GM23248 (cell line): ENCODE measurements at places on chromosomes 5 and 9.

- H3K4me1 ChIP-seq, result peaks cover 35% of the 10 kb centered on the region
- no peaks in the 10 kb centered on the region for H3K27me3 ChIP-seq
- no peak overlapping the region for H3K4me3 ChIP-seq
- DNase-seq, result no peak
These were observed 556.3 kb upstream of the KLF4 start for GRCh38 chr9:108045851-108046250.

DNA sequence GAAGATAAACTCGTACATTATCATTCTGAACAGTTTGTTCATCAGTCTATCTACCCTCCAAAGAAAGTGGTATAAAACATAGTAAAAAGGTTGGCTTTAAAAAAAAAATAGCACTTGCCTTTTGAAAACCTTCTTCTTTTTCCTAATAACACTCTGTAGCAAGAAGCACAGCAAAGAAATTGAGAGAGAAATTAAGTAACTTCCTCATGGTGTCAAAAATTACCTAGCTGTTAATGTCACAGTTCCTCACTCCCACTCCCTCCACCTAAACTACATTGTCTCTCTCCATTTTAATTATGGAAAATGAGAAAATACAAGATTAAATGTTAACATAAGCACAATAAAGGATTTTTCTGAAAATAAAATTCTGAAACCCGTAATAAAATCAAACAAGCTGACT is 72.2 kb downstream of the CERT1 start:
- DNase-seq, result no peak
- H3K27ac ChIP-seq, result no peak overlapping the region
- no peak overlapping the region for H3K4me3 ChIP-seq
- no peaks in the 10 kb centered on the region for H3K27me3 ChIP-seq
- H3K36me3 ChIP-seq, result no peaks in the 10 kb centered on the region

DNA sequence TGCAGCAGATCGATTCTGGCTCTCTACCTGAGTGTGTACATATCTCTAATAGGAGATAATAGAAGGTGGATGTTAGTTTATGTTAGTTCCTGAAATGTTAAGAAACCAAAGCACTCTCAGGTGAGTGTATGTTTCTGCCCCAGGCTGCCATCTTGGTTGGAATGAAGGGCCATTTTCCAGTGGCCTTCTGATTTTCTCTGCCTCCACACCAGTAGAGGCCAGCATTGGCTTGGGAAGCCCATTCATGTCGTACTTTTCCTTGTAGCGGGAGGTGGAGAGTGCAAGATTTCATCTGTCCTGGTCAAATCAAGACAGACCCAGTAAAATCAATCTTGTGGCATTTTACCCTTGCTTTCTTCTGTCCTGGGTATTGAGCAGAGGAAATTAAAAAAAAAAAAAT is 91.0 kb downstream of the GAS1 start:
- no peak overlapping the region for H3K4me3 ChIP-seq
- no peaks in the 10 kb centered on the region for H3K27me3 ChIP-seq
- DNase-seq, result no peak
- no peak overlapping the region for H3K27ac ChIP-seq
- peaks cover 6% of the 10 kb centered on the region; the same call in 1 of the 2 replicates for H3K4me1 ChIP-seq

GRCh38 chr5:129629575-129629974 is 118.3 kb upstream of the MINAR2 start:
- no peak overlapping the region for H3K27ac ChIP-seq
- DNase-seq, result no peak
- no peaks in the 10 kb centered on the region for H3K36me3 ChIP-seq

- no peaks in the 10 kb centered on the region for H3K36me3 ChIP-seq
- no peak overlapping the region for H3K27ac ChIP-seq
- H3K27me3 ChIP-seq, result no peaks in the 10 kb centered on the region
- H3K4me3 ChIP-seq, result no peak overlapping the region
These were observed 91.7 kb downstream of the AOPEP start for GRCh38 chr9:94818178-94818541.

GRCh38 chr9:124342776-124343485 is 72.3 kb downstream of the PSMB7 start:
- peaks cover 26% of the 10 kb centered on the region; the same call in 1 of the 2 replicates for H3K36me3 ChIP-seq
- DNase-seq, result peak; percentile 96
- no peaks in the 10 kb centered on the region for H3K27me3 ChIP-seq
- H3K4me1 ChIP-seq, result peaks cover 16% of the 10 kb centered on the region

GRCh38 chr9:38106488-38106887 is 37.5 kb upstream of the SHB start:
- H3K27ac ChIP-seq, result no peak overlapping the region
- H3K36me3 ChIP-seq, result no peaks in the 10 kb centered on the region
- H3K4me3 ChIP-seq, result no peak overlapping the region
- H3K4me1 ChIP-seq, result no peaks in the 10 kb centered on the region
- peaks cover 10% of the 10 kb centered on the region; the same call in 1 of the 2 replicates for H3K27me3 ChIP-seq
- no peak for DNase-seq

DNA sequence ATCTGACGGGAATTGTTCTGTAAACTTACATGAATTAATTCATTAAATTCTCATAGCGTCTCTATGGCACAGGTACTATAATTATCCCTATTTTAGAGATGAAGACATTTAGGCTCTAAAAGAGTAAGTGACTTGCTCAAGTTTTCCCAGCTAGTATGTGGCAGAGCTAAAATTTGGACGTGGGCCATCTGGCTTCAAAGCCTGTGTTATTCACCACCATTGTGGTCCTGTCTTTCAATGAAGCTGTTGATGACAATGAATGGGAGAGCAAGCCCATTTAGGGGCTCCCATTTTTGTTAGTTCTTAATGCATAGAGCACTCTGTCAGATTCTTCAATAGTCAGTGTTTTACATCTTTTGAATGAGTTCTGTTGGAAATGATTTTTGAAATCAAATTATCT is 236.0 kb upstream of the CD180 start:
- no peak overlapping the region for H3K27ac ChIP-seq
- DNase-seq, result no peak
- H3K27me3 ChIP-seq, result no peaks in the 10 kb centered on the region
- no peaks in the 10 kb centered on the region for H3K4me1 ChIP-seq
- no peaks in the 10 kb centered on the region for H3K36me3 ChIP-seq
- no peak overlapping the region for H3K4me3 ChIP-seq

DNA sequence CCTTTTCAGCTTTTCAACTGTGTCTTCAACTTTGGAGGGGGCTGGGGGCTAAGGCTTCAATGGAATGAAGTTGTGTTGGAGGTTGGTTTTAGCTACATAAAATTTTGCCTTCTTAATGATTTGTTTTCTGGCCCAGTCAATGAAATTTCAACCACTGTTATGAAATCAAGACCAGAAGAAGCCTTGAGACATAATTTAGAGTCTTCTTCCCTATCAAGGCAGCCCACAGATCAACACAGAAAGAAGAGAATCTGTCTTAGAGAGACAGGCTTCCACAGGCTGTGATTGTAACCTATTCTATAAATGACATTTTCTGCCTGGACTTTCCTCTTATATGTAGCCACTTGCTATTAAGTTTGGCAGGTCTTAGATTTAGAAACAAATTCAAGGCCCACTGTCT is 46.5 kb upstream of the ZSWIM6 start:
- H3K27me3 ChIP-seq, result no peaks in the 10 kb centered on the region
- no peak for DNase-seq
- no peak overlapping the region for H3K27ac ChIP-seq
- H3K36me3 ChIP-seq, result no peaks in the 10 kb centered on the region

GRCh38 chr9:33158843-33159776 is 8.0 kb downstream of the B4GALT1 start:
- H3K27me3 ChIP-seq, result no peaks in the 10 kb centered on the region
- peaks cover 97% of the 10 kb centered on the region for H3K4me1 ChIP-seq
- H3K36me3 ChIP-seq, result no peaks in the 10 kb centered on the region
- H3K27ac ChIP-seq, result peak overlapping the region; percentile 99
- peak overlapping the region; percentile 98 for H3K4me3 ChIP-seq
- peak; percentile 56 for DNase-seq

DNA sequence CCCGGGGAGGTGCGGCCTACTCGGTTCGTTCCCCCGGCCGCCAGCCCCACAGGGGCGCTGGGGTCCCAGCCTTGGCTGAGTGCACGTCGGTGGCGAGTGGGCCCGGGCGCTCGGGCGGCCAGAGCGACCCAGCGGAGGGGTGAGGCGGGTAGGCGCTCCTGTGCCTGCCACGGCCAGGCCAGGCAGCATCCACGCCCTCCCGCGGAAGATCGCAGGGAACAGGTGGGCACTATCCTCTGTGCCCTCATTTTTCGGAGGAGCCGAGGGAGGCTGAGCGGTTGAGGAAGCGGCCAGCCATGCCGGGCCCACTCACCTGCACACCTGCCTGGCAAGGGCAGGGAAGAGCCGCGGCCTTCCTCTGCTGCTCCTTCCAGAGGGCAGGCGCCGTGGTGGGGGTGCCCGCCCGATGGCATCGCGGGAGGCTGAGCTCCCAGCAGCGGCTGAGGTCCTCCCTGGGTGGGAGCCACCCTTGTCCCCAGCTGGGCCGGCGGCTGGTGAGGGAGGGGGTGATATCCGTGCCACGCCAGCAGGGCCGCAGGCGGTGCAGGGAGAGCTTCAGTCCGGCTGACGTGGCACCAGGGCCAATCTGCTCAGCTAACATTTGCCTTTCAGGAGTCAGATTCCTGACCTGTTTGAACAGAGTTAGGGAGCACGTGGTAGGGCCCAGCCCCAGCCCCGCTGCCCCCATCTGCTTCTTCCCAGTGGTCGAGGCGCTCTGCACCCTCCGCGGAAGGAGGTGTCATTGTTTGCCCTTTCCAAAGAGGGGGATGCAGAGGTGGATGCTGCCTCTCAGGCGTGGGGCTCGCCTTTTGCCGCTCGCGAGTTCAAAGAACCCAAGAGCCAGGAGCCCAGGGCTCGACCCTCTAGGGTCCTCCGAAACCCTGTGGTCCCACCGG is 1.6 kb upstream of the SEC16A start:
- H3K27me3 ChIP-seq, result no peaks in the 10 kb centered on the region
- H3K36me3 ChIP-seq, result no peaks in the 10 kb centered on the region

GRCh38 chr5:145752534-145752933 is 82.6 kb downstream of the PRELID2 start:
- H3K36me3 ChIP-seq, result no peaks in the 10 kb centered on the region
- no peak for DNase-seq
- no peak overlapping the region for H3K4me3 ChIP-seq
- H3K27ac ChIP-seq, result no peak overlapping the region

GRCh38 chr5:129670957-129671500 is 76.9 kb upstream of the MINAR2 start:
- H3K4me3 ChIP-seq, result no peak overlapping the region
- no peaks in the 10 kb centered on the region for H3K4me1 ChIP-seq
- peak; percentile 14 for DNase-seq
- no peaks in the 10 kb centered on the region for H3K36me3 ChIP-seq
- H3K27ac ChIP-seq, result no peak overlapping the region

DNA sequence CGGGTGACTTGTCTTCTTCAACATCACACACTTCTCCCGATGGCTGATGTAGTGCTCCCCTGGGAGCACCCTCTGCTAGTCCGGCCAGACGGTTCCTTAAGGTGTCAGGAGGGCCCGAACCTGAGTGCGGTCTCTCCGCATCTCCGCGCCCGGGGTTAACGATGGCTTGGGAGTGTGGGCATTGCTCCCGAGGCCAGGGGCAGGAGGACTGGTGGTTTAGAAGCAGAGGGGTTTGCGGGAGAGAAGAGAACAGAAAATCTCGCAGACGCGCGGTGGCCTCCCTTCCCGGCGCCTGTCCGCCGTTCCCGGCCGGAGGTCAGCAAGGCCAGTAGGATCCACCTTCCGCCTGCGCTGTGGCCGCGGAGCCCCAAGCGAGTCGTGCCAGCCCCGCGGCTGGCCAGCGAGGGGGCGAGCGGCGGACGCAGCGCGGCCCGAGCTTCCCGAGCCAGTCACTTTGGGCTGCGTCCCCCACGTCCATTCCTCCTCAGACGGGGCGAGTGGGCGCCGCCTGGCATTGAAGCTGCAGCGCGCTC is 700 bp downstream of the CDO1 start:
- H3K27me3 ChIP-seq, result peaks cover 16% of the 10 kb centered on the region
- H3K4me1 ChIP-seq, result peaks cover 7% of the 10 kb centered on the region
- peak overlapping the region; percentile 76 for H3K4me3 ChIP-seq
- DNase-seq, result peak; percentile 32

- H3K27me3 ChIP-seq, result no peaks in the 10 kb centered on the region
- H3K4me1 ChIP-seq, result peaks cover 50% of the 10 kb centered on the region
- H3K36me3 ChIP-seq, result no peaks in the 10 kb centered on the region
- peak; percentile 79 for DNase-seq
These were observed 5.6 kb upstream of the SPDL1 start for GRCh38 chr5:169577951-169578350.

DNA sequence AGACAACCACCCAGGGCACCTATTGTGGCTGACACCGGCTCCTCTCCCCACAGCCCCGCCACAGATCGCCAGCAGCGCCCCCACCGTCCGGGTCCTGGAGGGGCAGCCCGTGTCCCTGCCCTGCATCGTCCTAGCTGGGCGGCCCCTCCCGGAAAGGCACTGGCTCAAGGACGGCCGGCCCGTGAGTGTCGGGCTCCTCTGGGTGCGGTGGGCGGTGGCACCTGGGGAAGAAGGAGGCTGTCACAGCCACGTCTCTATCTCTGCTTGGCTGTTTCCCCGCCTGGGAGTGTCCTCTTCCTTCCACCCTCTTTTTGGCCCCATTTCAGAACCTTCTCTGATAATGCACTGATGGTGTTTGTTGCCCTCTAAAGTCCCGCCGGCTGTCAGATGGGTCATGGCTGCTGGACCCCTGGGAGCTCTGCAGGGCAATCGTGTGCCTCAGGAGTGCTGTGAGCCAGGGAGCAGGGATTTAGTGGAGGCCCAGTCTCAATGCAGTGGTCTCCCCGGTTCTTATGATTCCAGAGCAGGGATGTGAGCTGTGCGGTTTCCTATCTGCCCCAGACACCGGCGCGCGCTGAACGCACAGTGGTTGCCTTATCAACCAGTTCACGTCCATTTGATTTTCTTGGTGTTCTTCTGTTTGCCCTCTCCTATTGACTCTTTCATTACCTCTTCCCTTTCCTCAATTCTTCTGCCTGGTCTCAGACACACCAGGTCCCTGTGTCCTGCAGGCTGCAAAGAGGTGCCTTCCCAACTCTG is 55.3 kb downstream of the HMCN2 start:
- H3K4me3 ChIP-seq, result no peak overlapping the region
- no peaks in the 10 kb centered on the region for H3K4me1 ChIP-seq
- no peaks in the 10 kb centered on the region for H3K36me3 ChIP-seq
- DNase-seq, result no peak
- H3K27me3 ChIP-seq, result peaks cover 17% of the 10 kb centered on the region; the same call in 1 of the 2 replicates
- H3K27ac ChIP-seq, result no peak overlapping the region

DNA sequence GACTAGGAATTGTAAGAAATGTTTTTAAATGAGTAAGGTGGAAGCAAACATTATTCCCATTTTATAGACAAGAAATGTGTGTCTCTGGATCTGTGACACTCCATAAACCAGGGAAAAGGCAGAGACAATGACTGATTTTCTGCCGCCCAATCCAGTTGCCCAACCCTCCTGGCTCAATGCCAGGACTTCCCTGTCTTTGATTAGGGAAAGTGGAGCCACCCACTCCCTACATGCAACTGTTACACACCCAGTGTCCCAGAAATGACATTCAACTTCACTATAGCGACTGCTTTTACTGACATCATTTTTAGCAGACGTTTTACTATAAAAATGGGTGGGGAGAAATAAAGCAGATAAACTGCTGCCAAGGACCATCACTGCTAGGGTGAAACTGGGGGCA is 79.7 kb downstream of the THBS4 start:
- no peak overlapping the region for H3K27ac ChIP-seq
- H3K4me3 ChIP-seq, result no peak overlapping the region
- DNase-seq, result no peak
- H3K36me3 ChIP-seq, result no peaks in the 10 kb centered on the region
- H3K4me1 ChIP-seq, result no peaks in the 10 kb centered on the region

- H3K27ac ChIP-seq, result no peak overlapping the region
- no peaks in the 10 kb centered on the region; the same call in 1 of the 2 replicates for H3K36me3 ChIP-seq
- no peak overlapping the region for H3K4me3 ChIP-seq
- no peaks in the 10 kb centered on the region for H3K4me1 ChIP-seq
- no peaks in the 10 kb centered on the region for H3K27me3 ChIP-seq
These were observed 10.5 kb downstream of the NELFB start for GRCh38 chr9:137265496-137266161.
